ENCODE measurements at places on chromosomes 12 and 14.

DNA sequence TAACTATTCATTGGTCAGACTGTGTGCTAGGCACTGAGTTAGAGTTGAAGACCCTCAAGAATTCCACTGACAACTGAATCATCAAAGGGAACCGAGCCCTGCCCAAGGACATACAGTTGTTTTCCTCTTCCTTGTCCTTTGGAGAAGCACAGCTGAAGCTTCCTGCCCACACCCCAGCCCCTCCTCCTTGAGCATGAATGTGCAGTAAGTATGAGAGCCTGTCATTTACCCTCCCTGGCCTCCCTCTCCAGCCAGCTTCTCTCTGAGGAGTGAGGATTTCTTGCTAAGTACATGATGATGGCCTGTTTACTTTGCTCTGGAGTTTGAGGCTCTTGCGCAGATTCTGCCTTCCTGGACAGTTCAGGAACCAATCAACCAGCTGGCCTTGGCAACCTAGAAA is 235.2 kb downstream of the CACNA1C start:
- DNase-seq = peak; percentile 36

GRCh38 chr12:79448816-79449215 is 241.9 kb downstream of the PAWR start:
- no peak for DNase-seq

DNA sequence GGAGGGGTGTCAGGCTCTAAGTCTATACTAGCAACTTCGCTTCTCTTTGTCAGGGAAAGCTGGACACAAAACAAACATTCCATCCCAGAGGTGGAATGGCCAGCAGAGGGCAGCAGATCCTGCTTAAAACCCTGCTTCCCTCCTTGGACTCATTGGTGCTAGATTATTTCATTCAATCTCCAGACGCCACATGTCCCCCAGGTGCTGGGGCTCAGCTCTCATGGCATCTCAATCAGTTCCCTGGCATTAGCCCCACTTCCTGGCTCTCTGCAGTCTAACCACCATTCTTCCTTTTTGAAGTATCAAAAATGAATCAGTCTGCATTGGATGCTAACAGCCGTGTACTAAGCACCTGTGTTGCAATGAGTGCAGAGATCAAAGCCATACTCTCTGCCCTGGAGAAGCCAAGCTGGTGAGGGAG is 8.1 kb upstream of the PPP1R1A start:
- DNase-seq = peak; percentile 56

- no peak for DNase-seq
Observed at GRCh38 chr14:56304456-56304855, 186.2 kb downstream of the PELI2 start.

DNA sequence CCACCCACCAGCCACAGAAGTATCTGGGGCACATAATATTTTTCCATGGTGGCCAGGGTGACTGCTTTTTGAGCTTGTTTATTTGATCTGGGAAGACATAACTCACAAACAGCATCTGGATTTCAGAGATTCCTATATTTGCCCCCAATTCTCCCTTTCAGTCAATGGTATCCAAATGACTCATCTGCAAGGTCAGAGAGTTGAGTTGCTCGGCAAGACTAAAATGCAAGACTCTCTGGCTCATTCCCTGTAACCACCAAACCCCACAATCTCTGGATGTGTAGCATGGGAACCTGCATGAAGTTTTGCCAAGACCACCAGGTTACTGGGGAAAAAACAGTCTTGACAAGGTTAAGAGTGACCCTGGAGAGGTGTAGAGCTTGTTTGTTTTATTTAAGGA is 174.9 kb upstream of the FAR2 start:
- no peak for DNase-seq

DNA sequence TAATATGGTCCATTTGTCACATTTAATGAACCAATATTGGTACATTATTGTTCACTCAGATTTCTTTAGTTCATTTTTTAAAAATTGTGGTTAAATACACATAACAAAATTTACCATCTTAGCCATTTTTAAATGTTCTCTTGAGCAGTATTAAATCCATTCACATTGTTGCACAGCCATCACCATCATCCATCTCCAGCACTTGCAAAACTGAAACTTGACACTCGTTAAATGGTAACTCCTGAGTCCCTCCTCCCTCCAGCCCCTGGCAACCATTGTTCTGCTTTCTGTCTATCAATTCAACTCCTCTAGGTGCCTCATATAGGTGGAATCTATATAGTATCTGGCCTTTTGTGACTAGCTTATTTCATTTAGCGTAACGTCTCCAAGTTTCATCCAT is 86.4 kb downstream of the ACACB start:
- no peak for DNase-seq
